RPMI7951 (cell line): ENCODE measurements at places on chromosomes 16 and 17.

DNA sequence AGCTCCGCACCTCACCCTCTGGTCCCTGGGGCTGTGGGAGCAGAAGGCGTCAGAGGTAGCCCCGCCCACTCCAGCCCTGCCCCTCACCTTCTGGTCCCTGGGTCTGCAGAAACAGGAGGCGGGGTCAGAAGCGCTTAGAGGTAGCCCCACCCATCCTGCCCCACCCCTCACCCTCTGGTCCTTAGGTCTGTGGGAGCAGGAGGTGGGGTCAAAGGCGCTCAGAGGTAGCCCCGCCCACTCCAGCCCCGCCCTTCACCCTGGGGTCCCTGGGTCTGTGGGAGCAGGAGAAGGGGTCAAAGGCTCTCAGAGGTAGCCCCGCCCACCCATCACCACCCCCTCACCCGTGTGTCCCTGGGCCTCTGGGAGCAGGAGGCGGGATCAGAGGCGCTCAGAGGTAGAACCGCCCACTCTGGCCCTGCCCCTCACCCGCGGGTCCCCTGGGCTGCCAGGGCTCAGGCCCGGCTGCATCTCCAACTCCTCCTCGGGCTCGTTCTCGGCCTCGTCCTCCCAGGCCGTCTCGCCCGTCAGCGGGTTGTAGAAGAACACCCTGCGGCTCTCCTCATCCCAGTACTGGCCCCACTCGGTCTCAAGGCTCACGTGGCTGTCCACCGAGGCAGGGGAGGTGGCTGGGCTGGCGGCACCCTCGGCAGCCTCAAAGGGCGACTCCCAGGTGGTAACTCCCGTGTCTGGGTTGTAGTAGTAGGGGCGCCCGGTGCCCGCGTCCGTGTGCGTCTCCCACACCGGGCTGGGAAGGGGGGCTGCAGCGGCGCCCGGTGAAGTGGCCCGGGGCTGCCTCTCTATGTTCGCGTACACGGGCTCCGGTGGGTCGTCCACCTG is 27.2 kb downstream of the ARHGAP27 start:
- DNase-seq: no peak

- no peak for DNase-seq
Observed at GRCh38 chr16:2469399-2470233, 1.5 kb upstream of the NTN3 start.

DNA sequence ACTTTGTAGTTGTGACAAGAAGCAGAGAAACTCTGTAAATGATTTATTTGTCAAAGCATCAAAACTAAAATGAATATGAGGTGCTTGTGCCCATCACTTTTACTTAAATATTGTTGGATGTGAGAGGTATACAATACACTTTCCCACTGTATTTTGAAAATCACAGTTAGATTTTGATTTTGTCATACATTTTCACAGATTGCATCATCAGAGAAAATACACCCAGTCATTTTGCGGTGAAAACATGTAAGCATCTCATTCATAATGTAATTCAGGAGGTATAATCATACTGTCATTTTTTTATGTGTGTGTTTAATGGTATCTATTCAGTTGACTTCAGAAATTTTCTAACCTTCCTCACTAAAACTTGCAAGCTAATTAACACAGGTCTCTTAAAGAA is 11.3 kb downstream of the ZNF207 start:
- DNase-seq: no peak

DNA sequence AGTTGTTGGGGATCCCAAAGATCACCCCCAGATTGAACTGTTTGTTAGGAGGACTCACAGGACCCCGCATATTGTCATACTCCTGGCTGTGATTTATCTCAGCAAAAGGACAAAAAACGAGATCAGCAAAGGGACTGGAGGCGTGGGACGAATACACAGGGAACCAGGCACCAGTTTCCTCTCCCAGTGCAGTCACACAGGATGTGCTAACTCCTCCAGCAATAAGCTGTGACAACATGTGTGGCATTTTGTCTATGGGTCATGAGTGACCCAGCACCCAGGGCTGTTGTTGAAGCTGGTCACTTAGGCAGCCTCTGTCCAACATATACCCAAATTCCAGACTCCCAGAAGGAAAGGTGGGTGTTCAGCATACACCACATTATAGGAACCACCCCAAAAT is 60.9 kb downstream of the CPPED1 start:
- no peak for DNase-seq

DNA sequence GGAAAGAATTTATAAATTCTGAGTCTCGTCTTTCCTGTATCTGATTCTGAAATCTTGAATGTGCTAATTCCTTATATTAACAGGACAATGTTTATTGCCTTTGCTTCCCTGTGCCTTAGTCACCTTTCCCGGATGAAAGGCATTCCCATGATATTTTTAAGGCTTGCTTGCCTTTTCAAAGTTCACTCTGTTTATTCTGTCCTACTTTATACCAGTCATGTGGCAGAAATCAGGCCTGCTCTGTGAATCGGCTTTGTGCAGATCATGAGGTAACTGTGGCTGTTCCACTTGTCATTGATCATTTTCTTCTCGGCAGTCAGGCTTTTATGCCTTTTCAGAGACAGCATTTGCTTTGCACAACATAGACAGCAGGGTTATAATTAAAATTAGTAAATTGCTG is 28.8 kb upstream of the ABCC11 start:
- no peak for DNase-seq

DNA sequence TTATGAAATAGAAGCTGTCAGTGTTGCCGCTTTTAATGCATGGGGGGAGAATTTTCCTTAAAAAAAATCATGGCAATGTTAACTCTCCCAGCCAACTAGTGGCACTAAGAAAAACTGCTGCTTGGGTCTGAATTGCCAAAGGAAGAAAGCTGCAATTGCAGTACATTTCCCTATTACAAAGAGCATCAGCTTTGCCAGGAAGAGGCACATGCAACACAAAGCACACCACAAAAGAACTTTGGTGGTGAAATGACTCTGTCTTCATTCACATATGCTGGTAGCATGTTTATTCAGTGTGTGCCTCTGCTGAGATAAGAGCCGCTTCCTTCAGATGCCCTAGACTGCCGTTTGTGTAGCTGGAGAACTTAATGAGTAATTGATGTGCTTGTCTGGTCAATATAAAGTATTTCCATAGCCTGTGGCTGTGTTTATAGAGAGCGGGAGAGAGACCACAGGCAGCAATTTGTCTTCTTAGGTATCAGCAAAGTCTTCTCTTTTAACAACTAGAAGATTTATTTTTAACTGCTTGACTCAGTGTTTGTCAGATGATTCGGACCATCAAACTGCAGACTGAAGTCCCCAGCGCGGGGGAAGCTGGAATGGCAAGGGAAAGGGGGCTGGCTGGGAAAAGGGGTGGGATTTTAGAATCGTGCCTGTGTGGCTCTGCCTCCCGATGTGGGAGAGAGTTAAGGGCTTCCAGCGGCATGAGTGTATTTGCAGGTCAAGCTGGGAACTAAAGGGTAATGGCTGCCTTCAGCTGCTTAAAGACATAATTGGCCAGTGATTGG is 115.1 kb downstream of the MRTFB start:
- DNase-seq: peak; percentile 69
